ENCODE measurements at places on chromosomes 7 and 10.

GRCh38 chr7:120852700-120853099, 5.2 kb downstream of the TSPAN12 start:
- DNase-seq = no peak

- DNase-seq = no peak
These were observed 423.5 kb upstream of the KLF6 start for GRCh38 chr10:4208499-4208898.

- DNase-seq = no peak
These were observed 40.0 kb downstream of the SVOPL start for GRCh38 chr7:138661069-138661635.

DNA sequence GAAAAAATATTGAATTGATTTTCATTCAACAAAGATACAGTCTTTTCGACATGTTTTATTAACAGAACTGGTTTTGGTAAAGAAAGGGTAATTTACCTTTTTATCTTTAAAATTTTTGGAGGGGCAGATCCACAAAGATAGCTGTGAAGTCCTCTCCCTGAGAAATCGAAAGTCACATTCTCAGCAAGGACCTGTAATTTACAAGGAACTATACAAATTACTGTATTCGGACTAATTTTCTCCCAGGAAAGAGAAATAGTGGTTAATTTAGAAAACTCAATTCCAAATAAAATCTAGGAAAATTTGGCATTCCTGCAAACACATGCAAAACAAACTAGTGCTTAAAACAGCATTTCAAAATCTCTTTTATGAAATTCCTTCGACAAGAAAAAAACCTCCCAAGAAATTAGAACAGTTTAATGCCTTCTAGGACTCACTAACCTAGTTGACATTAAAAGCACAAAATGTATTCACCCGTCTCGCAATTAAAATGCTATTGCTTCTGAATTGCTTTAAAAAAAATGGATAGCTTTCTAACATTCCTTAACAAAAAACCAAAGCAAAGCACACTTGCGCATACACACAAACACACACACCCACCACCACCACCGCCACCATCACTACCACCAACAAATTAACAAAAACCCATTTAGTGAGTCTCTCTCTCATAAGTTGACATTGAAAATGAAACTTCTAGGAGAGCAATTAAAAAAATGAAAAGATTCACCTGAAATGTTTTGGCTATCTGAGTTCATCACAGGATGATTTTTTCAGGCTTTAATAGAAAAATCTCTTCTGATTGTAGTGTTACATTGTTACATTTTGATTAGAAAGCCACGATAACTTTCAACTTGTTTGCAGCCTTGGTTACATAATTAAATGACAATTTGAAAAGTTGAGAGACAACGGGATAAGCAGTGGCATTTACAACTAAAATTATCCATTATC, 4.0 kb upstream of the NKX2-3 start:
- no peak for DNase-seq

DNA sequence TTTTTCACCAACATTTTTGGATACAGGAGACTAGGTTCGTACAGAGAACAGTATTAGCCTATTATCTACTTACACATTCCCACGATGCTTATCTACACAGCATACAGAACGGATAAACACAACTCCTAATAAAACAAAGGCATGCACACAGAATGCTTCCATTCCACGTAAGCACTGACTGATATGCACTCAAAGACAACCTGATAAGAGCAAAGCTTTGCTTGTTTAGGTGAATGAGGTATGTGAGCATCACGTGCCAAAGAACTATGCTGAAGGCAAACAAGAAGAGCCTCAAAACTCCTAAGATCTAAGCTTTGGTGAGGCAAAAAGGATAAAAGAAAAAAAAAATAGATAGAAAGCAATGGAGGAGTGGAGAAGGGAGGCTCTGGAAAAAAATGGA, 413.5 kb upstream of the LRRN3 start:
- no peak for DNase-seq

- no peak for DNase-seq
These were observed 77.6 kb upstream of the NME8 start for GRCh38 chr7:37770838-37771237.

DNA sequence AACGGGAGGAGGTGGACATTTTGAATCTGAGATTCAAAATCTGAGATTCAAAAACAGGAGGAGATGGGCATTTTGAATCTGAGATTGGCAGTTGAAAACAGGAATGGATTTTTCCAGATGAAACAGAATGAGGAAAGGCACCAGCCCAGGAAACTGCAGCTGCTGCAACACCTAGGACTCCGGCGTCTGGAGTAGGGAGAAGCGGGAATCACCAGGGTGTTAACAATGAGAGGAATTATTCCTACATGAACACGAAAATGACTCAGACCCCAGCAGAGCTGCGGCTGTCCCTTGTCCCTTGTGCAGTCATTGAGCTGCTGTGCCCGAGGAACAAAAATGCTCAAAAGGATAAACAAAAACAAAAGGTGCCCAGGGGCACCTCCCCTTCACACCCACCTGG, 59.9 kb upstream of the KAT6B start:
- DNase-seq = no peak

- DNase-seq = no peak
These were observed 481.5 kb upstream of the AKR1E2 start for GRCh38 chr10:4344492-4344994.

GRCh38 chr10:16752099-16752498, 65.1 kb downstream of the RSU1 start:
- DNase-seq = no peak

GRCh38 chr10:60570272-60570865, 180.7 kb upstream of the ANK3 start:
- no peak for DNase-seq

DNA sequence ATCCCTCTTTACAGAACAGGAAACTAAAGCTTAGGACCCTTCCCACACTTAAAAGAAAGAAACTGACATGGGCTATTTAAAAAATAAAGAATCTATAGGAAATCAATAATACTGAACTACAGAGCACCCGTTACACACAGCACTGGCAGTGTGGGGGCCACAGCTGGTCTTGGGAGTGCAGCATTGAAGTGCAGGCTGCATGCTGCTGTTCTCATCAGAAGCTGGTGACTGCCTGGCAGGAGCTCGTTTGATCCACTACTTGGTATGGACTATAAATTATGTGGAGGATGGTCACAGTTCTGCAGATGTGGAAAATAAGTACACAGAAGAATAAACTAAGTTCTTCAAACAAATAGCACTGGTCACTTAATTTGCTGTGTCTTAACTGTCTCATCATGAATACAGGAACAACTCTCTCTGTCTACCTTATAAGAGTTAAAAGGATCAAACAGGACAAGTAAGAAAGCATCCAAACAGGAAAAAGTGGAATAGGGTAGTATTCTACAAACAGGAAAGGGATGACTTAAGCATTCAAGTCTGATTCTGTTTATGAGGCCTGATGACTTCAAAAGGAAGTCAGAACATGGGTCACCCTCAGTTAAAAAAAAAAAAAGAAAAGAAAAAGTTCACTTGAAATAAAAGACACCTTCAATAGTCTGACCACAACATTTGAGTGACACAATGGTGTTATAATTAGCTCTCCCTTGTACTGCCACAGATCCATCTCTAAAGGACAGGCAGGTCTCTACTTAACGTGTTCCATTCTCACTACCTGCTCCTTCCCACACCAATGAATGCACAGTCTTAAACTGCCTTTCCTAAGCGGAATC, 21.0 kb downstream of the DOCK4 start:
- DNase-seq = no peak

- DNase-seq = no peak
These were observed 780.5 kb downstream of the TYW1 start for GRCh38 chr7:67777119-67777518.

GRCh38 chr10:11765141-11765540, 23.0 kb downstream of the ECHDC3 start:
- no peak for DNase-seq

DNA sequence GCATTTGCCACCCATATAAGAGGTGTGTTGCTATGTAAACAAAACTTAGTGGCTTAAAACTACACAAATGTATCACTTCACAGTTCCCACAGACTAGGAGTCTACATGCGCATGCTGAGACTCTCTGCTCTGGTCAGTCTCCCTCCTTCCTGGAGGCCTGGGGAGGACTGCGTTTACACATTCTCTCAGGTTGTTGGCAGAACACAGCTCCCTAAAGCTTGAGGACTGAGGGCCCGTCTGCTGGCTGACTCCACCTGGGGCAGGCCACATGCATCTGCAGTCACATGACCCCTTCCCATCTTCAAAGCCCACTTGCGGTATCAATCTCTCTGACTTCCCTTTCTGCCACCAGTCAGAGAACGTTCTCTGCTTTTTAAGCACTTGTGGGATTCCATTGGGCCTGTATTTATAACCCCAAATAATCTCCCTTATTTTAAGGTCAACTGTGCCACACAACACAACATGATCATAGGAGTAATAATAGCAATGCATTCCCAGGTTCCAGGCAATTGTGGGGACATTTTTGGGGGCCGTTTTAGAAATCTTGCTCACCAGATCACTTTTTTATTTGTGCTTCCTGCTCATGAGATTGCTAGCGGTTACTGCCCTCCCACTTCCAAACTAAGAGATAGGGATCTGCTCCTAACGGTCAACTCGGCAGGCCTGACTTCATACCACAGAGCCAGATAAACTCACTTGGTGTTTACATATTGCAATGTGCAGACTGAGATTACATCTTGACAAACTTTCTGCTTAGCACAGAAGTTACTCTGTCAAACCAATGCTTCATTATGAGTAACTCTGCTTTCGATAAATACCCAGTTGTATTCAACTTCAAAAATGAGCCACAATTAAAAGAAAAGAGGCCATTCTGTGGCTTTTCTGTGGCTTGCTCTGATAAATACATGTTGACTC, 96.3 kb downstream of the ALOX5 start:
- DNase-seq = peak; percentile 11

DNA sequence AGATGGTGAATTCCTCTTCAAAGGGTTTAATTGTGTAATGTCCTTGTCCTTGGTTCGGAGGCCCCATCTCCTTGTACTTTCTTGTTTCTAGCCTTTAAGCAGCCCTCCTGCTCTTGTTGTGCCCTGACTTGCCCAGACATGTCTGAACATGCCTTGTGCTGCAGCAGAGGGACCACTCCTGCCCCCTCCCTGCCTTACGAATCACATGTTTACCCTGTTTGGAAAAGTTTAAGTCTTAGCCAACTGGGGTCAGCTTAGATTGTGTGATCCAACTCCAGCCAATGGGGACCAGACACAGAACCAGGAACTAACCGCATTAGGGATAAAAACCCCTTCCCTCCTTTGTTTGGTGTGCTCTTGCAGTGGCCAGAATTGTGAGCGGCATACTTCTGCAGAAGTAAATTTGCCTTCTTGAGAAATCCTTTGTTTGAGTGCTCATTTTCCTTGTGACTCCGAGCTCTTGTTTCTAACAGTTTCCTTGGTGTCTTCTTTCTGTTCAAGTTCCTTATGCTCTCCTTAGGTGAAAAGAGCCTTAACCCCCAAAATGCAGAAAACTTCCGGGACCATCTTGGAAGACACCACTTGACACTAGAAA, 29.4 kb downstream of the CLRN3 start:
- no peak for DNase-seq
